C1 segment of cervical spinal cord (tissue), 14 donors: ENCODE measurements at places on chromosomes 12 and 14.

DNA sequence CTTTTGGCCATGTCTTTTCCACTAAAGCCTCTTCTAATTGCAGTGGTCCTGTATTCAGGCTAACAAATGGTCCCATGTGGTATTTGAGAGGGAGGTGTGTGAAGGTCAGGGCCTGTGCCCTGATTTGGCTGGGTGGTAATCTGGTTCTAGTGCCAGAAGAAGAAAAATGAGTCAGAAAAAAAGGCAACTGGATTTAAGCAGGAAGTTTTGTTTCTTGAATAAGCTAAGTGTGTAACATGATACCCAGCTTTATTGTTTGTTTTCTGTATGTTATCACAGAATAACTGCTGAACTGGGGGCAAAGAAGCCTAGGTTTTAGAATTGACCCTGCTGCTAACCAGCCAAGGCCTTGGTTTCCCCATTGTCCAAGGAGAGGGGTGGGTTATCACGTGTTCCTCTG lies 134.0 kb downstream of the ANO6 start:
- DNase-seq = no peak

GRCh38 chr12:24530689-24531088 lies 418.2 kb downstream of the BCAT1 start:
- DNase-seq = no peak

DNA sequence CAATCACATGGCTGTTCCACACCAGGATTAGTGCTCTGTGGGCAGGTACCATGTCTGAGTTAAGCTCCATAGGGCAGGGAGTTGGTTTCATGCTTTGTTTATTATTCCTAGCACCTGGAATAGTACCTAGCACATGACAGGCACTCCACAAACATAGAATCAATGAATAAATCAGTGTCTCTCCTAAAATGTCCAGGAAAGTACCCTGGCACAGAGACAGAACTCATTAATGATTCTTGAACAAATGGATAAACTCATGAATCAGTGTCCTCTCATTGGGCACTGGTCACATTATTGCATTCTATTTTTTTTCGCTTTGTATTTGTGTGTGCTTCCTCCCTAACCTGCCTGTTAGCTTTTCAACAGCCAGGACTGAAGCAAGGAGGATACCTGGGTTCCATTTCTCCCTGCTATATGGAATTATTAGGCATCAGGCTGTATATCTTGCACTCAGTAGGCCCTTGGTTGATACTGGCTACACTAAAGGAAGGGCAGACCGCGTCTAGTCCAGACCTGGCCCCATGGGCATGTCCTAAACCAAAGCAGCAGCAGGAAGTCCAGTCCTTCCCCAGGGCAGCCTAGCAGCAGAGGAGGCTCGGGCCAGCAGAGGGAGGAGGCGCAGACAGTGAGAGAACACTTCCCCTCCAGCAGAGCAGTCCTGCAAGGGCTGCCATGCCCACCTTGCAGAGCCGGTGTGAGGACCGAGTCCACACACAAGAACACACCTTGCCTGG lies 18.4 kb downstream of the HDAC7 start:
- DNase-seq = no peak

- DNase-seq = no peak
Observed at GRCh38 chr12:69514111-69514510, 43.9 kb downstream of the FRS2 start.

GRCh38 chr12:12194206-12194605 lies 72.6 kb downstream of the LRP6 start:
- DNase-seq = no peak

DNA sequence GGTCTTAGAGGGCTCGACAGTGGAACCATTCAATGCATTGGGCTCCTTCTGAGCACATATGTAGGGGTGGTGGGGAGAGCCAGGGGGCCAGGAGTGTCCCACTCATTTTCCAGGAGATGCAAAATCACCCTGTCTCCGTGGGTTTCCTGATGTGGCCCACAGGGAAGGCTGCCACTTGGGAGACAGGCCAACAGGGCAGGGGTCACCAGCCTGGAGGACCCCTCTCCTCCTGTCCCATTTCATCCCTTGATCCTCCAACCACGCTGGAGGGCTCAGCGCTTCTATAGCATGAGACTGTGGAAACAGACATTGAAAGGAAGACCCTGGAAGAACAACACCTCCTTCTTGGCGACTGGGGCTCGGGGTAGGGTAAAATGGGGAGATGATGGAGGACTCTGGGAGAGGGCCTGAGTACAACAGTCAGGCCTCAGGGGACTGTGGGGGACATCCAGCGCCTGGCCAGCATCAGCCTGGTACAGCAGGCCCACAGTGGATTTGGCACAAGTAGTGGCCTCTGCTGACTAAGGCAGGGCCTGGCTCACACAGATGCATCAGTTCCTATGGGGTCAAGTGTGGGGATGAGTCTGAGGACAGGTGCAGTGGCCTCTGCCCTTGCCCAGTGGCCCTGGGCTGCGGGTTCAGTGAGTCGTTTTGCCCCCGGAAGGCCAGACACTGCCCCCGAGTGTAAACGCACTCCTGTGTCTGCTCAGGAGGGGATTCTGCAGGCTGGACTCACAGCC lies 68.0 kb downstream of the PRIMA1 start:
- no peak for DNase-seq

DNA sequence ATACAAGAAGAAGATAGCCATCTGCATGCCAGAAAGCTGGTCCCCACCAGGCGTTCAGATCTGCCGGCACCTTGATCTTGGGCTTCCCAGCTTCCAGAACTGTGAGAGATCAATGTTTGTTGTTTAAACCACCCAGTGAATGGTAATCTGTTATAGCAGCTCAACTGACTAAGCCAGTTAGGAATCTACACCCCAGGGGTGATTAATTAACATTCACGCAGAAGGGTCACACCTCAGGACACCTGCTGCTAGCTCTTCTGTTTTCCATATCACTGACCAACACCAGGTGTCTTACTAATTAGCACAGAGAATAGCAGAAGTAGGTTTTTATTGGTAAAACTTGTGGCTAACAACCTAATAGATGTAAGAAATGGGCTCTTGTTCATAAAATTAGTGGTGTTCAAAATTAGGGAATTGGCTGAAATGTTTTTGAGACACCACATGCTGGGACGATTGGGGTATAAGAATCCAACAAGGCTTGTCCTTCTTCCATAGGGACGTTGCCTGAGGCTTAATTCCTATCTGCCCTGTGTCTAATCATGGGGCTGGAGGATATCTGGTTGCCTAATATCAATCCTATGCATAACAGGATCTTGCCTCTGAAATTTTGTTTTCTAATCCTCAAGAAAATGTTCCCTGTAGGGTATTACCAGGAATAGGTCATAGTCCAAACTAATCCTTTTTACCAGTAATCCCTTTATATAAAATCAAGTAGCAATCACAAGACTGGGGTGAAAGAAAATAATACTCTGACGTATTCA lies 42.0 kb upstream of the CHST11 start:
- DNase-seq = no peak

DNA sequence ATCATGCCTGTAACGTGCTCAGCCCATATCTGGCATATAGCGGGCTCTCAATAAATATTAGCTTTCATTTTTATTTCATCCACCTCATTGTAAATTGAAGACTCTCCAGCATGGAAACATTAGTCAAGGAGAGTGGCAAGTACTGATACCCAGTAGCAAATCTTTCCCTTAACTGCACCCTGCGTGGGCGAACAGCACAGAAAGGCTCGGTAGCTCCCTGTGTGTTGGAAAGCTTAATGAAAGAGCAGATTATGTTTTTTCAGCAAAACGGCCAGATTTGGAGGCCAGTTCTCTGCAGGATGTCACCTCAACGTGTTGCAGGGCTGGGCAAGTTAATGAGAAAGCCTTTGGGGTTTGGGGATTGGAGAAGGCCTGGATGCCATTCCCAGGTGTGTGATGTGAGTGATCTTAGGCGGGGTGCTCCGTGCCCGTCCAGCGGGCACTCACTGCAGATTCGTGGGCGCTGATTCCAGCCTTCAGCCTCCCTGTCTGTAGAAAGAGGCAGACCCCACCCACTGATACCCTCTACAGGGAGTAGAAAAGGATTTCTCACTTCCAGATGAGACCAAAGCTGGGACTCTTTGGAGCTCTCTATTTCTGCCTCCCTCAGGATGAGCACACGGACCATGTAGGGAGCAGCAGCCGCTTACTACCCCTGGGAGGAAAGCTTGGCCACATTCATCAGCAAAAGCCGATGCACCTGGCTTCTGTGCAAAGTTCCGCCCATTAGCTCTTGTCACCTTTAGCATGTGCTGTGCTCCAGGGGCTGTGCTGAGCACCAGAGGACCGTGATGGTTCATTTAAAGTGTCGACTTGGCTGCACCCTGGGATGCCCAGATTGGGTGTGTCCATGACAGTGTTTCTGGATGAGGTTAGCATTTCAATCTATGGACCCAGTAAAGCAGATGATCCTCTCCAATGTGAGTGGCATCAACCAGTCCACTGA lies 29.1 kb downstream of the C14orf132 start:
- no peak for DNase-seq

DNA sequence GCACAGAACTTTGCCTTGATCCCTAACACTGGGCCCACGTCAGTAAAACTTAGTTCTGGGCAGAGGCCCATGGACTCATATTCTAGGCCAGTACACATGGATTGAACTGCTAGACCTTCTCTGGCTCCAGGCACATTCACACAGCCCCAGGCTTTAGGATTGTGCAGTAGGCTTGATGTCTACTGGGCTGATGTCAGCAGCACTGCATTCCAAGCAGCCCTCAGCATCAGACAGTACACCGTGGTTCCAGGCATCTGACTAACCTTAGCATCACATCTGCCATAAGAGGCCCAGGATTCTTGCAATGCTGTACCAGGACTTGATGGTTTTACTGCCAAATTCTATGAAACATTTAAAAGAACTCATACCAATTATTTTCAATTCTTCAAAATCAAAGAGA lies 301.9 kb downstream of the CCER1 start:
- DNase-seq = no peak

- DNase-seq = no peak
Observed at GRCh38 chr14:100994082-100994481, 90.6 kb upstream of the RTL1 start.

GRCh38 chr14:42469637-42470426 lies 863.2 kb downstream of the LRFN5 start:
- DNase-seq = no peak

GRCh38 chr14:61948376-61948775 lies 186.2 kb downstream of the SNAPC1 start:
- no peak for DNase-seq

DNA sequence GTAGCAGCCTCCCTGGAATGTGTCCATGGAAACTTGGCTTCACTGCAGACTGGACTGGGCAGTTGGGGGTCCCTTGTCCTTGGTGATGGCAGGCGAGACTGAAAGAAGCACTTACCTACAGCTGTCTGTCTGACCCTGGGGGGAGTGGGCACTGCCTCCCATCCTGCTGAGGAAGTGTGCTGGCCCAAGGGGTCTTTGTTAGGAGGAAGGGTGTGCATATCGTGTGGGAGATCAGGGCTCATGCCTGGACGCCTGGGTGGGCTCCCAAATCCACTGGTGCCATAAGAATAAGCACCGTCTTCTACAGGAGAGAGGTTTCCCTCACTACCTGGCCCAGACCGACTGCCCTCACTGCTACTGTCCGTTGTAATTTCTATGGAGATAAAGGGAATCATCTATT lies 81.4 kb downstream of the PIWIL1 start:
- DNase-seq = no peak

DNA sequence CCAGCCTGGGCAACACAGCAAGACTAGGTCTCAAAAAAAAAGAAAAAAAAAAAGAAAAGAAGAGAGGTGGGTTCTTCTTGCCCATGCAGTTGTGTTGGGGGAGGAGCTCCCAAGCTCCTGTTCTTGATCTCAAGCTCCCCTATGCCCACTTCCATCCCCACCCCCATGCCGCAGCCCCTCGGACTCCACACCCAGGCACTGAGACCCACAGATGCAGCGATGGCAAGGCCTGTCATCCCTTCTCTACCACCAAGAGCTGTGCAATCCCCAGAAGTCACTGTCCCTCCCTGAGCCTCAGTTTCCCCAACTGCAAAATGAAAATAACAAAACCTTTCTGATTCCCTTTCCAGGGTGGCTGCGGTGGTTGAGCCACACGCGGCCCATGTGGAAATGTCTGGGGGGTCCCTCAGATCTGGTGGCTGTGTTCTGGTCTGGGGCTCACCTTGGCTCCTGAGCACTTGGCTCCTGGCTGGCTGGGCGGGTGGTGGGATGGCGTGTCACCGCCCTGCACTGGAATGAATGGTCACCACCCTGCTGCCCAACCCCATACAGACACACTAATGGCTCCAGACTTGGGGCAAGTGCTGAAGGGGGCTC lies 22.6 kb upstream of the KIF26A start:
- DNase-seq = no peak

DNA sequence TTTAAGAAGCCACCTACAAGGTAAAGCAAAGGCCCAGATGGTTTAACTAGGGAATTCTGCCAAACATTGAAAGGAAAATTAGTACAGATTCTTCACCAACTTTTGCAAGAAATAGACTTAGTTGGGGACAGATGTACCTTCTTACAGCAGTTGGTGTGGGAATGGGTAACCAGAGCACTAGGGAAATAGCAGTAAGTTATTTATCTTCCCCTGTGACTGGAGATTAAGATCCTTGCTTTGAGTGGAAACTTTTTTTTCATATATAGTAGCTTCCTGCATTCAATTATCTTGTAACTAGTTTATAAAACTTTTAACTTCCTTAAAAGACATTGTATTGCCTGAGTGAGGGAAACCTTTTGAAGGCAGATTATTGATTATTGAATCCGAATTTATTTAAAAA lies 44.2 kb downstream of the ARID2 start:
- DNase-seq = no peak

- no peak for DNase-seq
Observed at GRCh38 chr12:21300632-21301031, 34.1 kb downstream of the SLCO1A2 start.

DNA sequence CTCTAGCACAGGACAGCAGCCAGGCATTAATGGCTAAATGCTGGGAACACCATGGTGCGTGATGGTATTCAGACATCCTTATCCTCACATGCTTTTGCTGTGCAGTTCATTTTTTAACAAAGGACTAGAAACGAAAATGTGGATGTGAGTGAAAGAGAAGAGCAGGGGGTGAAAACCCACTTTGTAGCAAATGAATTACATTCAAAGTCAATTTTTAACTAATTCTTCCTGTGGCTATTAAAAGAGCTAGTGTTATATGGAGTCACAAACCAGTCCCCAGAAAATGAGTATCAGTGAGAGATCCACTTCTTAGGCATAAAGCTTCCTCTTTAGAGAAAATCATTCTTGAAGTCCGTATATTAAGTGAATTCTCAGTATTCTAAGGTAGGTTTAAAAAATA lies 592.0 kb upstream of the LMO3 start:
- DNase-seq = no peak

DNA sequence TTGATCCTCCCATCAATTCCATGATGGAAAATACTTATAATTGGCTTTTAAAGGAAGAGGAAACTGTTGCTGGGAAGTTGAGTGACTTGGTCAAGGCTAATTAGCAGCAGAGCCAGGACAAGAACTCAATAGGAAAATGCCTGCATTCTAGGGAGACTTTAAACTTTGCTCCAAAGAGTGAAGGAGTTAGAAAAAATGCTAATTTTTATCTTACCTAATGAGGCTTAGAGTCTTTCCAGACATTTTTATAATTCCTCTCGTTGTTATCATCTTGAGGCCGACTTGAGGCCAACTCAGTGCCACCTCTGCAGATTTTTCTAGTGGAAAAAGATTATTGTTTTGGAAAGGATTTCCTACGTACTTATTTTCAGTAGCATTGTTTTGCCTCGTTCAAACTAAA lies 344.6 kb downstream of the ETNK1 start:
- DNase-seq = no peak
